ENCODE measurements at places on chromosomes 12 and 14.

- DNase-seq, result peak; percentile 82
Observed at GRCh38 chr12:10749700-10750384, 26.7 kb upstream of the YBX3 start.

GRCh38 chr12:103727638-103728037 is 113.4 kb downstream of the NT5DC3 start:
- no peak for DNase-seq

DNA sequence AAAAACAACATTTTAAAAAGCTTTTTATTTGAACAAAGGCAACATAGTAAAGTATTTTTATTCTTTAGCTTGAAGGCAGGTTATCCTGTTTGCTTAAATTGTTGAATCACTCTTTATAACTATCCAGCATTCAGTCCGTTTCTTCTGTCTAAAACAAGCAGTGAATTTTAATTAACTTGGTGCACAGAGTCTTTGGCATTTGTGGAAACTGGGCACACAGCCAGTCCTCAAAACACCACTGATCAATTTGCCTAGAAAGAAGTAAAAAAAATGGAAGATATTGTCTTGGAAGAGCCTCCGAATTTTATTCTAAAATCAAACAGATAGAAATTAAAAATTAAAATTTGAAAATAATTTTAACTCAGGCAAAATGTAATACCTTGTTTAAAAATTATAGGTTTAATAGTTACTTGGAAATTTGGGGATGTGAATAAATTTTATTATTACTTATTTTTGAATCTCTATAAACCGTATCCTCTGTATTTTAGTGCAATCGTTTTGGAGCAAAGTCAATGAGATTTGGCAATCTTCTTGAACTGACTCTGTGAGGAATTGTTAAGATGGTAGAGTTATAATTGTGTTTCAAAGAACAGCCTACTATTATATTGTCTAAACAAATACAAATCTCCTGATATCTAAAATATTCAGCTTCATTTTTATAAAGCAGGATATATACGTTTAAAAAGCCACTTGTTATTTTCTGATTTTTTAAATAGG is 927.0 kb downstream of the SLC16A7 start:
- no peak for DNase-seq

DNA sequence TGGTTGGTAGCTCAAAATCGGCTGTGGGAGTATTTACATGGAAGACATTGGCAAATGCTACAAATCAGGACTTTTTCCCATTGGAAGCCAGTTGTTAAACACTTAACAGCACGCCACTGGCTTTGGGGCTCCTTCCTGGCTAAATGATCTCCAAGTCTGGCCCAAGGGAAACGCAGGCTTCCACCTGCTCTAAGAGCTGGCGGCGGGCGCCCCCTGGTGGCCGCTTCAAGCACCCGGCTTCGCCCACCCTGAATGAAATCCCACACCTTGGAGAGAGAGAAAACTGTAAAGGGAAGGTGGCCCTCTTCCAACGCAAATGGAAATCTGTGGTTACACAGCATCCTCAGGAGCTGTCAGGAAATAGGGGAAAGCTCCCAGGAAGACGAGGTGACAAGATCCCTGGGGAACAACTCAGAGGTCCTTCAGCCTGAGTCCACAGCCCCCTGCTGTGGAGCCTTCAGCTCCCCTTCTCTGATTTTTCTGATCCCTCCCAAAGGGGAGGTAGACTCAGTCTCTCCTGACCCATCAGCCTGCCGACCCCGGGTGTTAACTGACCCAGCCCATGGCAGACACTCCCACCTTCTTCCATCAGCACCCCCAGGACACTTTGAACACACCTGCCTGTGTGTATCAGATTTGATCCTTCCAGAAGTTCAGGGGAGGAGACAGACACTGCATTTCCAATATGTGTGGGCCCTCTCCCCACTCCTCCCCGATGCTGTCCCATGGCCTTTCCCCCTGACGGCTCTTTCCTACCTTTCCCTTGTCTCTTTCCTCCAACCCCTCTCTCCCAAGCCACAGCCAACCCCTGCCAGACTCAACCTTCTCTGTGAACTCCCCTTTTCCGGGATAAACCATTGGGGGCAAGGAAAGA is 15.4 kb downstream of the SELPLG start:
- peak; percentile 79 for DNase-seq

- no peak for DNase-seq
Observed at GRCh38 chr12:128903236-128903635, 50.0 kb downstream of the GLT1D1 start.

GRCh38 chr12:91620992-91621391 is 438.4 kb upstream of the DCN start:
- no peak for DNase-seq

- DNase-seq, result no peak
Observed at GRCh38 chr14:78627114-78627513, 456.9 kb downstream of the NRXN3 start.

GRCh38 chr14:102140750-102141145 is 1.1 kb downstream of the WDR20 start:
- no peak for DNase-seq

GRCh38 chr14:81268016-81268416 is 47.3 kb upstream of the GTF2A1 start:
- DNase-seq, result no peak

GRCh38 chr14:103141117-103141796 is 18.0 kb downstream of the TNFAIP2 start:
- DNase-seq, result peak; percentile 81

DNA sequence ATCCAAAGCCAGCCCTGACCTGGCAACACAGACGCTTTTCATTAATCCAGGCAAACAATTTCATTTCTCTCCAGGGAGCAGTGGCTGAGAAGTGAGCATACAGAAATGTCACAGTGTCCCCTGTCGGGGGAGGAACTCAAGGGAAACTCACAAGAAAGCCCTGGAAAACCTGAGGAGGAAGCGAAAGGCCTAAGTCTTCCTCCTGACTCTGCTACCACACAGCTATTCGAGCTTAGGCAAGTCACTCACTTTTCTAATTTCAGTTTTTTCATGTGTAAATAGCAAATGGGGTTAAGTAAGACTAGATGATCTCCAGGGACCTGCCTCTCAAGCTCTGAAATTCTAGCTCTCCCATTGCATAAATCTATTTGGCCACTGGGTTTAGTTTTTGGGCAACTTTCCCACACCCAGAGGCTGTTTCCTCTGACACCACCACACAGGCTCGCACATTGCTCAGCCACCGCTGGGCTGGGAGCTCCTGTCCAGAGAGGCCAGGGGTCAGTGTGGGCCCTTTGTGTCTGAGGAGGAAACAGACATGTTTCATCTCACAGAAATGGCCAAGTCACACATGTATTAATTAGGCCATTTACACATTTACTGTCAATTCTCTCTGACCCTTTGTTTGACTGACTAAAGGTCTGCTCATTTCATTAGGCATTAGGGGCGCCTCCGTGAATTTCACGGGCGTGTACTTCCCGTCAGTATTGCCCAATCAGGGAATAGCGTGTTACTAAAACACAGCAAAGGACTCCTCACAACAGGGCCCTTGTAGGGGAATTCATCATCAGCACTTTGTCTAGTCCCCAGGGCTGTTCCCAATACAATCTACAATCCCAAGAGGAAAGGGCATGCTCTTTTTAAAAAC is 9.8 kb upstream of the PNMA1 start:
- no peak for DNase-seq

DNA sequence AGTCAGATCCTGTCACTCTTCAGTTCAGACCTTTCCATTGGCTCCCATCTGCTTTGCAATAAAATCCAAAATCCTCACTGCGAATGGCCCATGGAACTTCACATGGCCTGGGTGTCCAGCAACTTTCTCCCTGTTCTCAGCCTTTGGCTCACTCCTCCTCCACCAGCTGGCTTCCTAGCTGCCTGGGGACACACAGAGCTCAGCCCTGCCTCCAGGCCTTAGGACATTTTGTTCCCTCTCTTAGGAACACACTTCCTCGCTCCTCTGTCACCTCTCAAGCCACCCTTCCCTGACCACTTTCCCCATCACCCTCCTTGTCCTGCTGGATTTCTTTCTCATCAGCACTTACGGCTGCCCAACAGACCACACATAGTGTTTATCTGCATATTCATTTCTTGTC is 419.6 kb downstream of the MED13L start:
- DNase-seq, result no peak

GRCh38 chr14:56131004-56131864 is 13.0 kb downstream of the PELI2 start:
- no peak for DNase-seq

DNA sequence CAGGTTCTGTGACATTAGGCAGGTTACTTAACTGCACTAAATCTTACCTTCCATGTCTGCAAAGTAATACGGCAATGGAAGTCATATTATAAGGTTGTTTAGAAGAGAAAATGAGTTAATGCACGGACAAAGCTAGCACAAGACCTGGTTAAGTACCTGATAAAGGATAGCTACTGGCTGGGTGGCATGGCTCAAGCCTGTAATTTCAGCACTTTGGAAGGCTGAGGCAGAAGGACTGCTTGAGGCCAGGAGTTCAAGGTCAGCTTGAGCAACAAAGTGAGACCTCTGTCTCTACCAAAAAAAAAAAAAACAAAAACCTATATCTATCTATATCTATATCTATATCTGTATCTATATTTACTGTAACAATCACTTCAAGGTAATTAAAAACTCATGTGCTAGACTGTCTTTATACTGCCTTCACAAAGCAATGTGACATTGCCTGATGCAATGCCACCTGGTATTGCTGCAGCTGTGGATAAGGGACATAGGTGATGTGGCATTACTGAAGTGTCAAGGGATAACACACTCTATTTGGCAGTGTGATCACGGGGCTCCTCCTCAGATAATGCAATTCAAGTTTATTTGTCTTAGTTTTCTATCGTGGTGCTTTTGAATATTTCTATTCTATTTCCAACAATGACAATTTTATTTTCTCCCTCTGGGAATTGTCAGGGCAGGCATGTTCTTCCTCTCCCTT is 107.1 kb downstream of the PAX9 start:
- DNase-seq, result no peak

GRCh38 chr12:21676776-21677175 is 19.1 kb upstream of the LDHB start:
- no peak for DNase-seq

DNA sequence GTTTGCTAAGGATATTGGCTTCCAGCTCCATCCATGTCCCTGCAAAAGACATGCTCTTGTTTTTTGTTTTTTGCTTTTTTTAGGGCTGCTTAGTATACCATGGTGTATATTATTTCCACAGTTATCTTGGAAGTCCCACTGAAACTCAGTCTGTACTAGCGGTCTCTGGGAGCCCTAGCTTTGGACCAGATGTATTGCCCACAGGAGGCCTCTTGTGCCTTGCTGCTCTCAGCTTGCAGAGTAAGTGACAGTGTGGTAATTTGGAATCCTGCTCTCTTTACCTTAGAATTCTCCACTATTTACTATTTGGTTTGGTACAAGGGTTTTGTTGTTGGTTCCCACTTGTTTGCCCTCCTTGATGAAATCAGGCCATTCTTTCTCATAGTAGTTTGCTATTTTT is 1022.9 kb downstream of the LRFN5 start:
- DNase-seq, result no peak

- DNase-seq, result no peak
Observed at GRCh38 chr14:105064721-105065143, 498 bp downstream of the GPR132 start.

DNA sequence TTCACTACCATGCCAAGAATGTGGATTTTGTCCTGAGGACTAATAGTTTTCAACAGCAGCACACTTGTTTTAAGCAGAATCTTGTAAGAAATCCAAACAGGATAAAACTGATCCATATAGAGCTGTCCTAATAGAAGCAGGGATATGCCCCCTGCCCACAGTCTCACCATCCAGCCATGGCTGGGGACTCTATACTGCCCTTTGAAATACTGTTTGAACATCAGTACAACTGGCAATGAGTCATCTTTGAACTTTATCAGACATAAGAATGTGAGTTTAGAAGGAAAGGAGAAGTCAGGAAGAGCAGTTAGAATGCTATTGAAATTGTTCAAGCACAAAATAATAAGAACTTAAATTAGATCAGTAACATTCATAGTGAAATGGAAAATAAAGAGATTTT is 3.8 kb upstream of the C12orf42 start:
- DNase-seq, result no peak
